SJCRH30 (cell line): ENCODE measurements at places on chromosomes 11 and 22.
A peak's percentile ranks its signal among the peaks of the same experiment; 100 is the strongest.

- no peak overlapping the region for H3K27ac ChIP-seq
- no peak for DNase-seq
- H3K4me3 ChIP-seq, result no peak overlapping the region
- no peaks in the 10 kb centered on the region for H3K27me3 ChIP-seq
- no peaks in the 10 kb centered on the region for H3K4me1 ChIP-seq
These were observed 31.5 kb downstream of the PARVG start for GRCh38 chr22:44211946-44212930.

GRCh38 chr22:24008022-24008283 lies 2.7 kb upstream of the GSTT4 start:
- H3K36me3 ChIP-seq, result no peaks in the 10 kb centered on the region
- no peak for DNase-seq
- no peak overlapping the region for H3K4me3 ChIP-seq

GRCh38 chr11:8023831-8024555 lies 36.9 kb downstream of the EIF3F start:
- H3K27ac ChIP-seq, result no peak overlapping the region
- DNase-seq, result no peak
- H3K36me3 ChIP-seq, result no peaks in the 10 kb centered on the region
- no peak overlapping the region for H3K4me3 ChIP-seq

- no peak for DNase-seq
- H3K36me3 ChIP-seq, result no peaks in the 10 kb centered on the region
- H3K27me3 ChIP-seq, result no peaks in the 10 kb centered on the region
These were observed at the start of gene OOSP1 for GRCh38 chr11:59938132-59938531. TSS of gene OOSP1 (plus strand) at chr11:59938432. CDS start at chr11:59938455, 23 bp downstream.

DNA sequence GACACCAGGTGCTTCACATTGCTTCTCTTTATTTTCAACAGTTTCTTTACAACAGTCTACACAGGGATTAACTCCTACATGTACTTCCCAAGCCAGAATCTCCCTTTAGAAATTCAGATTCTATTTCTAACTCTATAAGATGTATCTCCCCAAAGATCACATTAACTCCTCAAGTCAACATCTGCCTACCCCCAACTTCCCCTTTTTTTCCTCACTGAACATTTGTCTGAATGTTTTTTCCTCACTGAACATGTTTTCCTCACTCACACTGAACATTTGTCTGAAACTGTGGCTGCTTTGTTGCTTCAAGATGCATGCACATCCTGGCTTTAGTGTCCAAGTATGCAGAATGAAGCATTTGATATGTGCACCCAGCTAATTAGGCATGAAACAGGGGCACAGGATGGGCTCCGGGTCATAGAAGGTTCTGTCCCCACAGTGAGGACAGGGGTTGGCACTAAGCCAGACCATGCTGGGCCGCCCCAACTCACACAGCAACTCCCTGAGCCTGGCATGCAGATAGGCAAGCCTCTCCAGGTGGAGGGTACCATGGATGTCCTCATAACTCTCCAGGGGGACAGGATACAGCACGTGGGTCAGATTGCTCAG lies 11.3 kb downstream of the PRAME start:
- H3K27me3 ChIP-seq, result 0 out of 2 replicates have a peak, but pooled peaks cover 4% of the 10 kb centered on the region
- H3K27ac ChIP-seq, result no peak overlapping the region
- no peaks in the 10 kb centered on the region for H3K36me3 ChIP-seq
- no peak for DNase-seq
- H3K4me3 ChIP-seq, result no peak overlapping the region

DNA sequence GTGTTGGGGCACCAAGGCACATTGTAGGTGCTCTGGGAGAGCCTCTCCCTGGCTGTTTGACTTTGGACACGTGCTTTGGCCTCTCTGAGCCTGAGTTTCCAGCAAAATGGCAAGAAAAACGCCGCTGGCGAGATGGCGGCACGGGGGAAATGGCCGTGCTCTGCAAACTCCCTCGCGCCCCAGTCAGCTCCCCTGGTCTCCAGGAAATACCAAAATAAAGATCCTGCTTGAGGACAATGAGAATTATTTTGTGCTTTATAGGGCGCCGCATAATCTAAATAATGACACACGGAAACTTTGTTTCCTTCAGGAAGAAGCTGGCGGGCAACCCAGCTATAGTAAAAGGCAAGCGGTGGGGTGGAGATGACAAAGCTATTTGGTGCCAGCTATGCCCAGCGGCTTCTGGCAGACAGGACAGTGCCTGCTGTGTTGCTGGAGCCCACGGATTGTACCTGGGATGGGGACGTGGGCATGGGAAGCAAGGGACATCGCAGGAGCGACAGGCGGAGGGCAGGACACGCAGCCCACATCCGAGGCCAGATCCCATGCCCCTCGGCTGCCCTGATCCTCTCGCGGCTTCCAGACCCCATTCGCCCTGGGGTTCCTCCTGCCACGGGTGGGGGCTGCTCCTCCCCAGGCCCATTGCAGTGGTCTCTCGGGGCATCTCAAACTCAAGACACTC lies 26.3 kb upstream of the RFPL3 start:
- H3K27me3 ChIP-seq, result no peaks in the 10 kb centered on the region
- no peak overlapping the region for H3K27ac ChIP-seq
- no peak overlapping the region for H3K4me3 ChIP-seq
- DNase-seq, result no peak
- no peaks in the 10 kb centered on the region for H3K36me3 ChIP-seq
- H3K4me1 ChIP-seq, result no peaks in the 10 kb centered on the region

DNA sequence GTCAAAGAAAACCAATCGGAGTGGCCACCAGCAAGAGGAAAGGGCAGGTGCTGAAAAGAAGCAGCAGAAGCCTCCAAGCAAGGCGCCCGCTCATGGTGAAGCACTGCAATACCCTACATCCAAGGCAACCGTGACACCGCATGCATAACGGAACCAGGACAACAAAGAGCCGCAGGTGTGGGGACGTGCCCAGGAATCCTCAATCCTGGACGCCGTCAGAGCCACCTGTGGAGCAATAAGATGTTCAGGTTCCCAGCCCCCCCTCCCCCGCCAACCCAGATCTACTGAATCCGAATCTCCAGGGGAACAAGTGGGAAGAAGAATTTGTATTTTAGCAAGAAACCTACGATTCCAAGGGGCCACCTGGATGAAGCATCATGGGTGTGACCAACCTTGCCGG lies 70.8 kb downstream of the SHANK2 start:
- H3K4me3 ChIP-seq, result no peak overlapping the region
- DNase-seq, result no peak

- no peak overlapping the region; the same call in 1 of the 2 replicates for H3K27ac ChIP-seq
- no peak overlapping the region for H3K4me3 ChIP-seq
- DNase-seq, result no peak
- peaks cover 41% of the 10 kb centered on the region for H3K4me1 ChIP-seq
- no peaks in the 10 kb centered on the region for H3K27me3 ChIP-seq
These were observed 40.7 kb upstream of the COMT start for GRCh38 chr22:19900707-19901436.

DNA sequence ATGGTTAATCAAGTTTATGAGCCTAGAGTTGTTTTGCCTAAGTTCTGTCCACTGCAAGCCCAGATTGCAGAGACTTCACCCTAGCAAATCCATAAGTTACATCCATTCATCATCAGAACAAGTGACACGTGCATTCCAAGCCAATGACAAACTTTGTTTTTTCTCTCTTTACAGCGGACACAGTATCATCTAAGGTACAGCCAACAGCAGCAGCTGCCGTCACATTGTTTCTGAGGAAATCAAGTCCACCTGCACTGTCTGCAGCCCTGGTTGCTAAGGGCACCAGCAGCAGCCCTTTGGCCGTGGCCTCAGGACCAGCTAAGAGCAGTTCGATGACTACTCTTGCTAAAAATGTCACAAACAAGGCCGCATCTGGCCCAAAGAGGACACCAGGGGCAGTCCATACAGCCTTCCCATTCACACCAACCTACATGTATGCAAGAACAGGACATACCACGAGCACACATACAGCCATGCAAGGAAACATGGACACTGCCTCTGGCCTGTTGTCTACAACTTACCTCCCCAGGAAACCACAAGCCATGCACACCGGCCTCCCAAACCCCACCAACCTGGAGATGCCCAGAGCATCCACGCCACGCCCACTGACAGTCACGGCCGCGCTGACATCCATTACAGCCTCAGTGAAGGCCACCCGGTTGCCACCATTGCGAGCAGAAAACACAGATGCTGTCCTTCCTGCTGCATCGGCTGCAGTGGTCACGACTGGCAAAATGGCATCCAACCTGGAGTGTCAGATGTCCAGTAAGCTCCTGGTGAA lies 155.8 kb downstream of the C11orf91 start:
- no peaks in the 10 kb centered on the region for H3K27me3 ChIP-seq
- DNase-seq, result no peak
- no peak overlapping the region for H3K27ac ChIP-seq
- H3K4me3 ChIP-seq, result no peak overlapping the region
- H3K36me3 ChIP-seq, result no peaks in the 10 kb centered on the region
- no peaks in the 10 kb centered on the region for H3K4me1 ChIP-seq

- peaks cover 19% of the 10 kb centered on the region for H3K4me1 ChIP-seq
- H3K27me3 ChIP-seq, result no peaks in the 10 kb centered on the region
- H3K36me3 ChIP-seq, result peaks cover 2% of the 10 kb centered on the region; the same call in 1 of the 2 replicates
These were observed 32.3 kb downstream of the ARHGAP42 start for GRCh38 chr11:100719362-100719761.

DNA sequence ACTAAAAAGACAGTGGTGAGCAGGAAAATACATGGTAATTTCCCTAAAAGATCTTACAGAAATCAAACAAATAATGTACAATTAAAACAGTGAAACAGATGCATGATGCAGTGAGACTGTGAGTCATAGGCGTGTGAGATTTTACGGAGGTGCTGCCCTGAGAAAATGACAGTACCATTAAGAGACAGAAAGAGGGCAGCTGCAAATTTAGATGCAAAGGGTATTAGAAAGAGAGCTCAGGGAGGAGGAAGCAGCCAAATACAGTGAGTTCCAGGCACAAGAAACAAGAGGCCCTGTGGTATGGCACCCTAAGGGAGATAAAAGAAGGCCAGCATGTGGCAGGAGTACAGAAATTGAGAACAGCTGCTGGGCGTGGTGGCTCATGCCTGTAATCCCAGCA lies 88.5 kb upstream of the FIBIN start:
- peak; percentile 48 for DNase-seq
- no peaks in the 10 kb centered on the region; the same call in 1 of the 2 replicates for H3K4me1 ChIP-seq
- no peak overlapping the region for H3K4me3 ChIP-seq
- no peaks in the 10 kb centered on the region for H3K27me3 ChIP-seq
- H3K36me3 ChIP-seq, result no peaks in the 10 kb centered on the region
- peak overlapping the region; percentile 24 for H3K27ac ChIP-seq
